ENCODE measurements at places on chromosomes 3 and 15.

GRCh38 chr3:43769097-43769884 is 78.6 kb downstream of the ABHD5 start:
- H3K36me3 ChIP-seq, result no peaks in the 10 kb centered on the region
- H3K27ac ChIP-seq, result no peak overlapping the region
- peak; percentile 91 for DNase-seq
- H3K4me3 ChIP-seq, result no peak overlapping the region

GRCh38 chr3:88031642-88032077 is 27.1 kb downstream of the CGGBP1 start:
- H3K27ac ChIP-seq, result peak overlapping the region; percentile 50
- no peaks in the 10 kb centered on the region for H3K4me1 ChIP-seq
- peak overlapping the region; percentile 74 for H3K4me3 ChIP-seq
- no peaks in the 10 kb centered on the region for H3K36me3 ChIP-seq
- peak; percentile 27 for DNase-seq

DNA sequence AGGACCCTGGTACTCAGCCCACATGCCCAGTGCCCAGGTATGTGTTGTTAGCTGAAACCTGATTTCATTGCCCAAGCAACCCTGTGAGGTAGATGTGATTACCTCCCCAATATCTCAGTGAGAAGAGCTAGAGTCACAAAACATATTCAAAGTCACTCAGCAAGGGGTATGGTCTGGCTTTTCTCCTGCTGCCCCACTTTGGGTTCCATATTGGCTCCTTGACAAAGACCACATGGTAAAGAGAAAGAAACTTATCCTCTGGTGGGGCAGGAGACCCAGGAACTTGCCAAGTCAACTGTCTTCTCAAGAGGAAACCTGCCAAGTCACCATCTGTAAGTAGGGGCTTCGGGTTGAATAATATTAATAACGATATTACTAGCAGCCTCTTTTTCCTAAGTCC is 148.3 kb upstream of the LMCD1 start:
- no peaks in the 10 kb centered on the region for H3K36me3 ChIP-seq
- no peaks in the 10 kb centered on the region for H3K4me1 ChIP-seq
- DNase-seq, result no peak
- H3K27me3 ChIP-seq, result no peaks in the 10 kb centered on the region
- H3K27ac ChIP-seq, result no peak overlapping the region
- no peak overlapping the region for H3K4me3 ChIP-seq

DNA sequence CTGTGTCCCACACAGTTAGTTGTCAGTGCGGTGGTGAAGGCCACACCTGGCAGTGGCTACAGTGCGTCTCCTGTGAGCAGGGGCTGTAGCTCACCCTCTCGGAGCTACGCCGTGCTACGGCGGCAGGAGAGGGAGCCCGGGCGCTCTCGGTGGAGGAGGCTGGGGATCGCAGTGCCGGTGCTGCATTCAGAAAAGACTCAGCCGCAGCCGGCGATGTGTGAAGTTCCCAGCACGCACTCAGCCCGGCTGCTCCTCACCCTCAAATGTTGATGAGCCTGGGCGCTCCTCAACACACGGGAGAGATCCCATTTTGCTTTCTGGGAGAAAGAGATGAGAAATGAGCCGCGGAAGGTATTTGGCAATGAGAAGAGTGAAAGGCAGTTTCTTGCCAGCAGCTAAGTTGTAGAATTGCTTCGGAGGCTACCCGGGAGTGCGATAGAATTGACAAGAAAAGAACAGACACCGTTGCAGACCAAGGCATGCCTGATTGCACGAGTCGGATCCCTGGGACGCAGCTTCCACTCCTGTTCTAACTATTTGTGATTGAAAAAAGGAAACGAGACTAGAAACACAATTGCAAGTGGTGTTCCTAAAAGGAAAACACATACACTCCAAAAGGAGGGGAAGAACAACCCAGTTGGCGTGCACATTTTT is at the start of gene UNC13C:
UNC13C (plus strand) TSS at position 189 of the 654 bp plus-strand sequence. CDS start 34,463 bp downstream, outside the sequence.
- no peaks in the 10 kb centered on the region for H3K27me3 ChIP-seq
- no peak within 1 kb of the TSS for H3K27ac ChIP-seq
- no peaks in the 10 kb centered on the region for H3K36me3 ChIP-seq
- DNase-seq, result no peak

DNA sequence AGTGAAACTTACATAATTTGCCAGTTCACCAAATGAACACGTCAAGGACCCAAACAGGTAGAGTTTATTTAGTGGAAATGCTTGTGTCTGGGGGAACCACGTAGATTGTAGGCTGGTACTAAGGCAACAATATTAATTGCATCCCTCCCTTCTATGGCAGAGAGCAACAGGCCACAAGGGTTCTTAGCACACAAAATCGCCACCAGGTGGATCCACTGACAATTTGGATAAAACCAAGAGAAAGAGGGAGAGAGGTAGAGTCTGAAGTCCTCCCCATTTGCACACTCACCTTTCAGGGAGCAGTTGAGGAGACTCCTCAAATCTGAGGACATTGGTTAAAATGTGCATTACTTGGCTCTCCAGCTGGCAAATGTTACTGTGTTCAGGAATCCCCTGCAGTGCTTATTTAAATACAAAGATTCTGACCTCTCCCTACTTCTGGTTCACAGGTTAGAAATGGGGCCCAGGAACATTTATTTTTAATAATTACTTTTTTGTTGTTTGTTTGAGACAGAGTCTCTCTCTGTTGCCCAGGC is 181.0 kb upstream of the FEZF2 start:
- H3K27ac ChIP-seq, result no peak overlapping the region
- H3K4me1 ChIP-seq, result no peaks in the 10 kb centered on the region
- peaks cover 8% of the 10 kb centered on the region for H3K27me3 ChIP-seq
- no peaks in the 10 kb centered on the region for H3K36me3 ChIP-seq

- H3K4me3 ChIP-seq, result peak overlapping the region; percentile 60
- H3K27ac ChIP-seq, result peak overlapping the region; percentile 37
- no peaks in the 10 kb centered on the region for H3K4me1 ChIP-seq
- no peak for DNase-seq
- H3K27me3 ChIP-seq, result no peaks in the 10 kb centered on the region
Measured at GRCh38 chr15:50355980-50356379, 982 bp upstream of the GABPB1 start.

DNA sequence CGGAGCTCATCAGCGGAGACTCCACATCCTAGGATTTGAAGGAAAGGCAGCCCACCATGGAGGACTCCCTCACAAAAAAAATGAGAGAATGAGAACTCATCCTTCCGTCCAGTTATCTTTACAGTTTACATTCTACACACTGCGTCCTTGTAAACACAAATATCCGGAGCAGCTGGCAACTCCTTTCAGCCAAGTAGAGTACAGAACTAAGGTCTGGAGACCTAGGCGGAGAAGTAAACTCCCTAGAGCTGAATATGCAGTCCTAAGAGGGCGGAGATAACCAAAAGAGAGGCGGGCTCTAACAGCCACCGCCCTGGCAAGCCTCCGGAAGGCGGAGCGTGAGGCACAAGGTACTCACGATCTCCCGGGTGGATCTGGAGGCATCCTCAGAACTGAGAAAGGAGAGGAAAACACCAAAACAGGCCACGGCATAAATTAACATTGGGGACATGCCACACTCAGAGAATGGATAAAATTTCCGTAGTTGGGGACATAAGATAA is 924 bp upstream of the SIN3A start:
- H3K27ac ChIP-seq, result peak overlapping the region; percentile 85
- no peaks in the 10 kb centered on the region for H3K27me3 ChIP-seq
- peak overlapping the region; percentile 50 for H3K4me3 ChIP-seq
- H3K4me1 ChIP-seq, result peaks cover 11% of the 10 kb centered on the region

GRCh38 chr3:148084931-148085330 is 612.8 kb upstream of the AGTR1 start:
- DNase-seq, result no peak
- no peaks in the 10 kb centered on the region for H3K36me3 ChIP-seq
- no peak overlapping the region for H3K4me3 ChIP-seq
- no peaks in the 10 kb centered on the region for H3K4me1 ChIP-seq
- H3K27me3 ChIP-seq, result no peaks in the 10 kb centered on the region

GRCh38 chr3:79767194-79767904 is 449 bp downstream of the ROBO1 start:
- H3K36me3 ChIP-seq, result no peaks in the 10 kb centered on the region
- DNase-seq, result no peak
- H3K4me1 ChIP-seq, result no peaks in the 10 kb centered on the region

DNA sequence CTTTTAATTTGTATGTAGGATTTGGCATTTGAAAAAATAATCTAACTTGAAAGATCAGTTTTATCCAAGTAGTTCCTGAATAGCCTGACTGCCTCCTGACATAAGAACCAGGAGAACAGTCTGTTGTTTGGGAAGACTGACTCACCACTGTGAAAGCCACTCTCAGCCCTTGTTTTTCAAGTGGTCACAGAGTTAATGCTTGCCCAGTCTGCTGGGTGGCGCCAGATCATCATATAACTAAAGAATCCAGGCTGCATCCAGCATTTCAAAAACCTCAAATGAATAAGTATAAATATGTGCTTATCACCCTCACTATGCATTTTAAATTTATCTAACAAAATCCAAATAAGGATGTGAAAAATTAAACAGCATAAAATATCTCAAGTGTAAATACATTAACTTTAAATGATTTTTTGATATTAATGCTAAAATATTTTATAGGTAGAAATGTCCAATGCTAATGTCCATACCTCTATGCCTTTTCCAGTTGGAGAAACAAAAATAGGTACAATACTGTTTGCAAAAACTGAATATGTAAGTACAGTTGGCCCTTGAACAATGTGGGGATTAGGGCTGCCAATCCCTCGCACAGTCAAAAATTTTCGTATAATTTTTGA is 26.9 kb upstream of the ZBBX start:
- no peaks in the 10 kb centered on the region for H3K36me3 ChIP-seq
- H3K27ac ChIP-seq, result no peak overlapping the region
- H3K4me1 ChIP-seq, result no peaks in the 10 kb centered on the region
- peak; percentile 15 for DNase-seq

- DNase-seq, result no peak
- peaks cover 3% of the 10 kb centered on the region for H3K27me3 ChIP-seq
- H3K4me1 ChIP-seq, result no peaks in the 10 kb centered on the region
- H3K27ac ChIP-seq, result no peak overlapping the region
- H3K4me3 ChIP-seq, result no peak overlapping the region
Measured at GRCh38 chr3:5079761-5080160, 42.3 kb upstream of the ARL8B start.

GRCh38 chr3:190430906-190431305 is 18.8 kb downstream of the TMEM207 start:
- H3K4me3 ChIP-seq, result no peak overlapping the region
- no peaks in the 10 kb centered on the region for H3K4me1 ChIP-seq
- DNase-seq, result no peak

GRCh38 chr15:23857028-23857641 is 170.0 kb upstream of the NDN start:
- H3K27me3 ChIP-seq, result no peaks in the 10 kb centered on the region
- DNase-seq, result peak; percentile 22
- H3K4me1 ChIP-seq, result no peaks in the 10 kb centered on the region
- H3K36me3 ChIP-seq, result no peaks in the 10 kb centered on the region
- H3K4me3 ChIP-seq, result no peak overlapping the region

DNA sequence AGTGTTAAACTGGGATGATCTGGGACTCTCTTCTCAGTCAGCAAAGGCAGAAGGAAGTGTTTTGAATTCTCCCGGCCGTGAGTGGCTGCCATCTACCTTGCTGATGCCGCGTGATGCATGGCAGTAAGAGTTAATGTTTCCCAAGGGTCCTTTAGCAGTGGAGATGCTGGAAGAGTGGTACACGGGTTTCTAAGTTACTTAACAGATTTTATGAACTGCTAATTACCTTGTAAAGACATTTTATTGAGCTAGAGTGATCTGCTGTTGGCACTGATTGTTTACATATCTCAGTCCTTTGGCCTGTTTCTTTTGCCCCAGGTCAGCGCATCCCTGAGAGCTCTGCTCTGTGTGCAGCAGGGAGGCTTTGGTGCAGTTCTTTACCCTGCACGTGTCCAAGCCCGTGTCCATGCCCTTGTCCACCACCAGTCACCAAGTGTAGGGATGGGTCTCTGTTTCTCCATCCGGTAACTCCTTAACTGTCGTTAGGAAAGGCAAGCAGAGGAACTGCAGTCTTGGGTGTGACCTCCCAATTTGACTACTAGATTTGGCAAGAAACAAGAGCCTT is 172.3 kb downstream of the SLCO3A1 start:
- no peaks in the 10 kb centered on the region for H3K27me3 ChIP-seq
- H3K4me1 ChIP-seq, result no peaks in the 10 kb centered on the region
- H3K4me3 ChIP-seq, result no peak overlapping the region
- no peak overlapping the region for H3K27ac ChIP-seq

GRCh38 chr3:61560517-61561373 is 626 bp upstream of the PTPRG start:
- H3K4me1 ChIP-seq, result peaks cover 2% of the 10 kb centered on the region
- peak overlapping the region; percentile 81 for H3K27ac ChIP-seq
- H3K27me3 ChIP-seq, result no peaks in the 10 kb centered on the region
- no peaks in the 10 kb centered on the region for H3K36me3 ChIP-seq
- H3K4me3 ChIP-seq, result peak overlapping the region; percentile 99
- DNase-seq, result peak; percentile 73

GRCh38 chr3:47250309-47251060 is 32.1 kb downstream of the KIF9 start:
- no peak overlapping the region for H3K4me3 ChIP-seq
- no peaks in the 10 kb centered on the region for H3K36me3 ChIP-seq
- H3K27me3 ChIP-seq, result peaks cover 5% of the 10 kb centered on the region
- H3K4me1 ChIP-seq, result no peaks in the 10 kb centered on the region

- no peaks in the 10 kb centered on the region for H3K27me3 ChIP-seq
- peaks cover 30% of the 10 kb centered on the region for H3K36me3 ChIP-seq
- peak; percentile 93 for DNase-seq
- H3K4me1 ChIP-seq, result no peaks in the 10 kb centered on the region
- peak within 1 kb of the TSS; percentile 85 for H3K27ac ChIP-seq
Measured at GRCh38 chr3:197949778-197950676, at the start of gene RPL35A. Gene RPL35A (plus strand): TSS chr3:197950190. CDS start chr3:197950968, 778 bp downstream.

- H3K4me3 ChIP-seq, result no peak overlapping the region
- peaks cover 65% of the 10 kb centered on the region for H3K27me3 ChIP-seq
- peaks cover 12% of the 10 kb centered on the region for H3K4me1 ChIP-seq
- no peak for DNase-seq
Measured at GRCh38 chr3:129002573-129003569, 1.8 kb downstream of the EFCC1 start.

GRCh38 chr3:190983875-190984274 is 121.4 kb upstream of the GMNC start:
- H3K36me3 ChIP-seq, result no peaks in the 10 kb centered on the region
- no peaks in the 10 kb centered on the region for H3K4me1 ChIP-seq
- H3K4me3 ChIP-seq, result no peak overlapping the region
- H3K27me3 ChIP-seq, result no peaks in the 10 kb centered on the region
- DNase-seq, result no peak

DNA sequence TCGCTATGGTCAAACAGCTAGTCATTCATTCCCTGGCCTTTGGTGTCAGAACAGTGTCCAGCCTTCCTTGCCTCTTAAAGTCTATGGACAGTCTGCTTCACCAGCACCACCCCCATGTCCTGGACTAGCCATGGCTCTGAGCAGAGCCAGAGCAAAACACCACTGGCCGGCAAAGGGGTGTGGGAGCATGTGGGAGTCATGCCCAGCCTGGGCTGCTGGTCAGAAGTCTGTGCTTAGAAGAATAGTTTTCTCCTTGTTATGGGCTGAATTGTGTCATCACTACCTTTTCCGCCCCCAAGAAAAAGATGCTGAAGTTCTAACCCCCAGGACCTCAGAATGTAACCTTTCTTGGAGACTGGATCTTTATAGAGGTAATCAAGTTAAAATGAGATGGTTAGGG is 132.9 kb upstream of the LPP start:
- H3K4me3 ChIP-seq, result no peak overlapping the region
- H3K4me1 ChIP-seq, result peaks cover 5% of the 10 kb centered on the region
- peaks cover 3% of the 10 kb centered on the region for H3K27me3 ChIP-seq
- DNase-seq, result peak; percentile 13

Measured in IMR-90 (cell line).